ENCODE measurements at places on chromosomes 1 and 21. TPM values are rescaled to one million over a fixed set of nuclear protein-coding genes. Genes with fewer than 3 reads are reported as not detected.

DNA sequence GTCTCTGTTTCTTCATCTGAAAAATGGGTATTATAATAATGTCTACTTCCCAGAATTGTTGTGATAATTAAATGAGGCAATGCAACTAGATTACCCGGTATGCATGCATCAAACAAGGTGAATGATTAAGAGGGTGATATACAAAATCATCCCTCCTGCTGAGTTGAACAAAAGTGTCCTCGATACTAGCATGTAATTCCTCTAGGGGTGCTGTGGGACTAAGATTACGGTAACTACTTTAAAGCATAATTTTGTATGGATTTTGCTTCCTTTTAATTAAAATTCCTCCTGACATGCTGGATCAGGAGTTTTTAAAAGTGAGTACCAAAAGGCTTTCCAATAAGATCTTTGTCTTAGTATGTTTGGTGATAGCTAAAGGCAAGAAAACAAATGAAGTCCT, 98.7 kb upstream of the PRMT6 start:
- no peaks in the 10 kb centered on the region for H3K27me3 ChIP-seq
- no peaks in the 10 kb centered on the region for H3K4me1 ChIP-seq
- no peak for DNase-seq
- no peak overlapping the region for H3K27ac ChIP-seq

DNA sequence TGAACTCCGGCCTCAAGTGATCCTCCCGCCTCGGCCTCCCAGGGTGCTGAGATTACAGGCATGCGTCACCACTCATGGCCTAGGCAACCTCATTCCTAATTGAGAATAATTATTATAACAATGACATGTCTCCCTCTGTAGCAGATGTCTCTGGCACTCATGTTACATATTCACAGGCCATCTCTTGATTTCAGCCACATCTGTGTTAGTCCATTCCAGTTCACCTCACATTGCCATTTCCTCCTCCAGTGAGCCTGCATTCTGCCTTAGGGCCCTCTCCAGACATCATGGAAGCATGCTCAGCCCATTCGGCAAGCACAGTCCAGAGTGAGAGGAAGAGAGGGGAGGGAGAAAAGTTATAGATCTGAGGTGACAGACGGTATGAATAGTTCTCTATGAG, 32.5 kb downstream of the CDKN2C start:
- no peak overlapping the region for H3K4me3 ChIP-seq
- H3K4me1 ChIP-seq, result no peaks in the 10 kb centered on the region
- no peak overlapping the region for H3K27ac ChIP-seq

DNA sequence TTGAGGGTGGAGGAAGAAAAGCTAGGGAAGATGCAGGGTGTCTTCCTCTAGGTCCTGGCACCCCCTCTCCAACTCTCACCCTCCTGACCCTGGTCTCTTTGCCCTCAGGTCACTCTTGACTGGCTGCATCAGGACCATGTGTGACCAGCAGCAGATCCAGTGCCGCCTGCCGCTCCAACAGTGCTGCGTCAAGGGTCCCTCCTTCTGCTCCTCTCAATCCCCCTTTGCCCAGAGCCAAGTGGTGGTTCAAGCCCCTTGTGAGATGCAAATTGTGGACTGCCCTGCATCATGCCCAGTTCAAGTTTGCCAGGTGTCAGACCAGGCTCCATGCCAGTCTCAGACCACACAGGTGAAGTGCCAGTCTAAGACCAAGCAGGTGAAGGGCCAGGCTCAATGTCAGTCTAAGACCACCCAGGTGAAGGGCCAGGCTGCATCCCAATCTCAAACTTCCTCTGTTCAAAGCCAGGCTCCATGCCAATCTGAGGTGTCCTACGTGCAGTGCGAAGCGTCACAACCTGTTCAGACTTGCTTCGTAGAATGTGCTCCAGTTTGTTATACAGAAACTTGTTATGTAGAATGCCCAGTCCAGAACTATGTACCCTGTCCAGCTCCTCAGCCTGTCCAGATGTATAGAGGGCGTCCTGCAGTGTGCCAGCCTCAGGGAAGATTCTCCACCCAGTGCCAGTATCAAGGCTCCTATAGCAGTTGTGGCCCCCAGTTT, 1.8 kb downstream of the KPRP start:
- no peak overlapping the region for H3K4me3 ChIP-seq
- no peaks in the 10 kb centered on the region for H3K36me3 ChIP-seq
- no peaks in the 10 kb centered on the region for H3K27me3 ChIP-seq
- H3K27ac ChIP-seq, result no peak overlapping the region
- H3K4me1 ChIP-seq, result no peaks in the 10 kb centered on the region

DNA sequence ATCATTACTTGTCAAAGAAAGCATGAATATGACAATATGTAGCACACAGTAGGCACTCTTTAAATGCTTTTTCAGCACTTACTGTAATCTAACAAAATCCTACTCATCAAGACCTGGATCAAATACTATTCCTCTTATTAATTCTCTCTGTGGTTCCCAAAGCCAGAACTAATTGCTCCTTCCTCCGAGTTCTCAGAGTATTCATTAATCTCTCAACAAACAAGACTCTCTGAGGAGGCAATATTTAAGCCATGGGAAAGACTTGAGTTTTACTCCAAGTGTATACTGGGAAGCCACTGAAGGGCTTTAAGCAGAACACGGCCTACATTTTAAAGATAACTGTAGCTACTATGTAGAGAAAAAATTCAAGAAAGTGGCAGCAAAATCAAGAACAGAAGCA, 79.7 kb downstream of the ENAH start:
- H3K36me3 ChIP-seq, result no peaks in the 10 kb centered on the region
- no peak overlapping the region for H3K27ac ChIP-seq
- DNase-seq, result no peak
- H3K4me3 ChIP-seq, result no peak overlapping the region
- no peaks in the 10 kb centered on the region for H3K27me3 ChIP-seq
- H3K4me1 ChIP-seq, result no peaks in the 10 kb centered on the region

PGD gene
- total RNA-seq, result 116 TPM

DNA sequence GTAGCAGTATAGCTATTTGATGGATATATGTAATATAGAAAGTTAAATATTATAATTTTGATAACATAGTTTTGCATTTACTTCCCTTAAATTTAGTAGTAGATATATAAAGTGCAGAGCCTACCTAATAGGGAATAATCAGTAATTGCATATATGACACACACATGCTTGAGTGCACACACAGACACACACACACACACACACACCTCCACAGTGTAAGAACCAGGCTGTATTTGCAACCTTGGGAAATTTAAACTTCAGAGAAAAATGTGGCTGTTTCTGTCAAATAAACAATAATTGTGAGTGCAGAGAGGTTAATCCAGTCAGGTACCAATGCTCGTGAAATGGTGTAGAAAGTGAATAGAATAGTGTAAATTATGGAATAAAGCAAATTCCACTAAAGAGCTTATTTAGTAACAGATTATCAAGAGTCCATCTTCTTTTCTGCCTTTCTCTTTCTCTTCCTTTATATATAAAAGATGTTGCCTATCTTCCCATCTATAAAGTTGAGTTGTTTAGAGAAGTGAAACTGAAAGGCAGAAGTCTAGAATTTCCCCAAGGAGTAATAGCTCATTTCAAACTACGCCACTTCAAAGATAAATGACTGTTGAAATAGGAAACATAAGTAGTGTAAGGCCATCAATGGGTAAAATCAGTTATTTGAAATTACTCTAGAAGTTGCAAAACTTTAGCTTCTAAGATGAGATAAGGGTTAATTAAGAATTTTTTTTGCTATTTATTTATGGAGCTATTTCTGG, 273.7 kb downstream of the SRGAP2C start:
- H3K36me3 ChIP-seq, result no peaks in the 10 kb centered on the region
- no peaks in the 10 kb centered on the region for H3K4me1 ChIP-seq
- H3K4me3 ChIP-seq, result peak overlapping the region; percentile 48
- H3K27me3 ChIP-seq, result no peaks in the 10 kb centered on the region
- H3K27ac ChIP-seq, result no peak overlapping the region
